ENCODE measurements at places on chromosomes 2 and 18. TPM values are rescaled to one million over a fixed set of nuclear protein-coding genes. Genes with fewer than 3 reads are reported as not detected.

The RDH14 gene
- 38.3 TPM for total RNA-seq

The CROCC2 gene
- not detected for total RNA-seq

The CFAP65 gene
- total RNA-seq = 0.22 TPM

The TWIST2 gene
- 12.1 TPM for total RNA-seq

The TXNDC2 gene
- 0.17 TPM for total RNA-seq

The GATA6 gene
- total RNA-seq = 1.4 TPM

The POTEE gene
- total RNA-seq = 0.09 TPM

The RBMS1 gene
- 56.6 TPM for total RNA-seq

The RAB27B gene
- 11.2 TPM for total RNA-seq
